ENCODE measurements at places on chromosomes 4 and X.

- DNase-seq: no peak
These were observed 104.9 kb downstream of the ARHGAP10 start for GRCh38 chr4:147836807-147837206.

DNA sequence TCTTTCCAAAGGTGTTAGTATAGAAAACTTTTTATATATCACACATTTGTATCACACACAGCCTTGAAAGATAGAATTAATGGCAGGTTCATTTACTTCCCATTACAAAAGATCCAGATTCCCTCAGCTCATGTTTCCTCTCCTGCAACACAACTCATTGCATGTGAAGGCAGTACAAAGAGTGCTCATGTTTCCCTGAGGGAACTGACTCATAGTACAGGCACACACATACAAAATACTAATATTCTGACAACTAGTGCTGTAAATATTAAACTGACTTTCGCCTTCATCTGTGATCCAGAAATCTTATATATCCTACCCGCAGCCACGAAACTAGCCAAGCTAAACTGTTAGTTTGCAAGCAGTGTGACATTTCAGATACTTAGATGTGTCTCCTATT lies 819.8 kb upstream of the PCDH7 start:
- no peak for DNase-seq

DNA sequence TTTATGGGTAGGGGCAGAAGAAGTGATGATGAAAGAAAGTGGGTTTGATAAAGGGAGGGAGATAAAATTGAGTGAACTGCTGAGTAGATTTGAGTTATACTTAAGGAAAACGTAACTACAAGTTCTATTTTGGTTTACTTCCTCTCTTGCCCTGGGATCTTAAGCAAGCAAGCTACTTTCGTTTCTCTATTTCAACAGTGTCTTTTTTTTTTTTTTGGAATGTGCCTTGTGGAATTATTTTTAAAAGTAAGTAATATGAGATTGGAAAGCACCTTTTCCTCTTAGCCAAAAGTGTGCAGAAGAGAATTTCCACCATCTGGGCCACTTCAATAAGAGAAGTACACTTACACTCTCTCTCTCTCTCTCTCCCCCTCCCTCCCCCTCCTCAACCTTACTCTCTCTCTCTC lies 16.0 kb upstream of the C4orf36 start:
- no peak for DNase-seq

- DNase-seq: no peak
These were observed 106.0 kb downstream of the KLHL8 start for GRCh38 chr4:87114245-87115062.

DNA sequence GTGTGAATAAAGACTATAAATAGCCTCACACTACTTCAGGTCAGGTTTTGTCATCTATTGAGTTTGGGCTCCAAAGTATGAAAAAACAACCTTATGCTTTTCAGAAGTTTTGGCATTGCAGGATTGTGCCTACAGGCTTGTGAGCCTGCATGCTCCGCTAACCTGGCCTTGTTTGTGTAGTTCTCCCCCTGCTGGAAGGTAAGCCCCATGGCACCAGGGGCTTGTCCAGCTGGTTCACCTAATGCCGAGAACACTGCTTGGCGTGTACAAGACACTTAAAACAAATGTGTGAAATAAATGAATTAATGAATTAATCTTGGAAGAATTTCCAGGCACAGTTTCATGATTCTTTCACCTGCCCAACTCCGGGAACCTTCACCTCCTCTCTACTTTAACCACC lies 1.8 kb upstream of the HSD17B10 start:
- DNase-seq: peak; percentile 63

DNA sequence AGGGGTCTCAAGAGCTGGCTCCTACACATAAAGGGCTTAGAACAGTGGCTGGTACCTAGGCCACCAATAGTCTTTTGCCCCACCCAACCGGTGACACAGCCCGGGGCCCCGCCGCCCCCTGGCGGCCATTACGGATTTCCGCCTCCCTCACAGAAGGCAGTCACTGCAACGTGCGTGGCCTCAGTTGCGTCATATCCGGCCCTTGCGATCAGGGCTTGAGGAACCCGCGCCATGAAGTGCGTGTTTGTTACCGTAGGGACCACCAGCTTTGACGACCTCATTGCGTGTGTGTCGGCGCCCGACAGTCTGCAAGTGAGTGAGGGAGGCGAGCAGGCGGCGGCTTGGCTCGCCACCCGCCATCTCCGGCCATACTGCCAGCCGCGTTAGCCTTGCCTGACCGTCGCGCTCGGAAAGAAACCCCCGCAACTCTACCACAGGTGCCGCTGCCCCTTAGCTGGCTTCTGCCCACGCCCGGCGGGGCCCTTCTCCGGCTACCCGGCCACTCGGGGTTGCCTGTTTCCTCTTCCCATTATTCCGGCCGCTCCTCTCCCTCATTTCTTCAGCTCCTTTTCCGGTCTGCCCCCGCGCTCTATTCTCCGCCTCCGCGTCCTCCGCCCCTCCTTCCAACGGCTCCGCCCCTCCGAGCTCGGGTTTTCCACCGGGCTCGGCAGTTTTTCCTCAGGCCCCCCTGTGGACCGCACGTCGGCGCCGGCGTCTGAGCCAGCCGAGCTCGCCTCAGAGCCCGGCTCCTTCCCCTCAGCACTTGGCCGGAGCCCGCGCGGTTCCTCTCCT lies at the start of gene ALG13:
Gene ALG13 (plus strand): TSS at position 183 of the 792 bp plus-strand sequence. CDS start 49 bp downstream, at position 232.
- peak; percentile 86 for DNase-seq

DNA sequence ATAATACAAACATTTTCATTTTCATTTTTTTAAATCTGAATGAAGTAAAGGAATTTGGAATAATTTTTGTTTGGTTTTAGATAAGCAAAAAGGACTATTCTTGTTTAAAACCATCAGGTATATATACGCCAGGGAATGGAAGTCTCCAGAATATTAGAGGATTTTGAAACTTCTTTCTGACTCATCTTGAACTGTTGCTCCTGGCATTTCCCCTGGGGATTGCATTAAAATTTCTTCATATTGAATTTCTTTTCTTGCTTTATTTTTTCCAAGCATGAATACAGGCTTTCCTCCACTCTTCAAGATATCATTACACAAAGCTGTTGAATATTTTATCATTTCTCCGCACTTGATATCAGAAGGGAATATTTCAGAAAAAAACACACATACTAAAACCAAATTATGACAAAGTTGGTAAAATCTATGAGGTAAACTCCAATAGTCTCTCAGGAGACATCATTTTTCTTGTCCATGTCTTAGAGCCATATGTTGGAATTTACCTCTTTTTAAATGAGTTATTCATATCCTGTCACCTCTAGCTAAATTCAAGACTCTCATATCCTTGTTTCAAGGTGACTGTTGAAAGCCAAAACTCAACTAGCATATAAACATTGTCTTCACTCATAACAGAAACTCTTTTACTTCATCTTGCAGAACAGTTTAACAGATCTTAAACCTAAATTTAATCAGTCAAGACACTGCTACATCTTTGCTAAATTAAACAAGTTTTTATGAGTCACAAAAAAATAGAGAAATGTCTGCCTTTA lies 20.7 kb upstream of the CSN1S1 start:
- no peak for DNase-seq

DNA sequence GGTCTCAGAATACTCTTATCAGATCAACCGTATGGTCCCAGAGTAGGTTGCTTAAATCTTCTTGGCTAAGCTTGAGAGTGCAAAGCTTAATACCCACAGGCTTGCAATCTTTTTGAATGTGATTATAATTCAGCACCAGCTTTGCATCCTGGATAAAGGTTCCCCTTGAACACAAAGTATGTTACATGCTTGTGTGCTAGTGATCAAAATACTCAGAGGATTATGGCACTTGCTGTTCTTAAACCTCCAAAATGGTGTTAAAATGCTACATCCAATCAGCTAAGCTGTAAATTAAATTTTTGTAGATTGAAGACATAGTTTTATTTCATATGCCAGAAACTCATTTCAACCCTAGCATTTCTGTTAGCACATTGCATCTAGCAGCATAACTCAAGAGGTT lies 812.2 kb upstream of the TENM3 start:
- DNase-seq: no peak

DNA sequence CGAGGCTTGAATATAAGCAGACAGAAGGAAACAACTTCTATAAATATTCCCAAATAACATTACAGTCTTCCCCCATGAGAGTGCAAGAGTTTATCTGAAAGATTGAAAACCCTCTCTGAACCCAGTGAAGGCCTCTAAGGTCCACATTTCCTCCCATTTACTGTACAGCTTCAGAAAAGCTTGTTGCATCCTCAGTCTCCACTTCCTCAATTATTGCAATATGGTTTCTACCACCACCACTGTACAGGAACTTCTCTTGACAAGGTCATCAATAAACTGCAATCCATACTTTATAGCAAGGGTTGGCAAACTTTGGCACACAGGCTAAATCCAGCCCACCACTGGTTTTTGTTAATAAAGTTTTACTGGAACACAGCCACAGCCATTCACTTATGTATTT lies 239.0 kb downstream of the THOC2 start:
- DNase-seq: no peak

DNA sequence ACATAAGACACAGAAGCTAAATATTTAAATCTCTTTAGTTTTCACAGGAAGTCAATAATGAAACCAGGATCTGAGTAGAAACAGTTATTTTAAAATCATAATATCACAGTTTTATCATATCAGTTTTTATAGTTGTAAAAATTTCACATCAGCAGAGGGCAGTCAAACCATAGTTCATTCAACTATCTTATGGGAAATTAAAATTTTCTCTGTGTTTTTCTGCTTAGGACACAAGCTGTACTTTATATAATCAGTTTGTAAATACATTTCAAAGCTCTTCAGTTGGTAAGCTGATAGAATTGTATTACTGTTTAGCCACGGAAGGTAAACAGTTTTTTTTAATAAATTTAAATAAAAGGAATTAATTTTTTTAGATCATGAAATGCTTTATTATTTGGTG lies 204.8 kb upstream of the NUDT6 start:
- DNase-seq: no peak

DNA sequence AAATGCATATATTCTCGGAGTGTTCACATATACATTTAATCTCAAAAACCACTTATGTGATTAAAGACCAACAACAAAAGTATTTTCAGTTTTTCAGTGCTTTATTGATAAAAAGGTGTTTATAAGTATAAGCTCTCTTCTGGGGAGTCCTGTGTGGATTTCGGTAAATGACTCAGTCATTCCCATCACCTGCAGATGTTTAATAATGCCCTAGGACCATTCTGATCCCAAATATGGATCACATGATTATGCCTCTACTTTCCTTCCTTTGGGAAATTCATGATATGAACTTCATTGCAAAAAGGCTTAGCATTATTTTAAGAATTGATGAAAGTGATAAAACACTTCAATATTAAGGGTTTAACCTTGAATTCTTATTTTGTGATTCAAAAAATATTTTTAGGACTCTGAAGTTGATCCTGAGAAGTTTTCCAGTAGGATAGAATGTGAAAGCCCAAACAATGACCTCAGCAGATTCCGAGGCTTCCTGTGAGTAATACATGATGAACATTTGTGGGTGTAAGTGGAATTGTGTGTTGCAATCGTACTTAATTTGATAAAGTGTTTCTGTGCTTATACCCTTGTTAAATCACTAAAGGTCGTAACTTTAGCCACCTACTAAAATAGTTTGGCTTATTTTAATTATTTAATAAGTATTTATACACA lies 40.2 kb downstream of the ATP10D start:
- no peak for DNase-seq

DNA sequence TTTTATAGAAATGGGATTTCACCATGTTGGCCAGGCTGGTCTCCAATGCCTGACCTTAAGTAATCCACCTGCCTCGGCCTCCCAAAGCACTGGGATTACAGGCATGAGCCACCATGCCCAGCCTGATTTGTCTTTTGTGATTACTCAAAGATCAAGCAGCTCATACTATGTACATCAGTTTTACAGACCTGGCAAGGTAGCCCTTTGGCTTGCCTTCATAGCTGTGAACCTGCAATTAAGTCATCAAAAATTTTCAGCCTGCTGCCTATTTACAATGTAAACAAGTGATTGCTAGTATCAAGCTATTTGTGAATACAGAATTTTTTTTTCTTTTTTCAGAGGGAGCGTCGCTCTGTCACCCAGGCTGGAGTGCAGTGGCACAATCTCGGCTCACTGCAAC lies 46.2 kb downstream of the GSX2 start:
- DNase-seq: no peak

- no peak for DNase-seq
These were observed 209.6 kb upstream of the MAGEB2 start for GRCh38 chrX:30005813-30006212.

DNA sequence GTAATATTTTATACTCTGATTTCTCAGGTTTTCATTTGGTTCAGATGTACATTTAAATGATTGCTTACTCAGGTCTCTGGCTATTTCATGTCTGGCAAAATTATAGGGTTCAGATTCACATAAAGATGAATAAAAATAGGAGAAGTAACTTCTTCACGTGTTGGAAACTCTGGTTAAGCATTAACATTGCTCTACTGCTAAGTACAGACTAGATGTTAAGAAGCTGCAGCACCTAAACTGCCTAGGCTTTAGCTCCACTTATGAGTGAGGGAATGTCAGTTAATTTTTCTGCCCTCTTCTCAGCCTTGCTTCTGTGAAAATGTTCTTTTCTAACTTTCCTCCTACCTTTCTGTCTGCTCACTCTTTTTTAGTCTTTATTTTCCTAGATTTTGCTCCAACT lies 361.2 kb downstream of the ARAP2 start:
- DNase-seq: no peak

GRCh38 chr4:83272900-83273299 lies 11.7 kb downstream of the COQ2 start:
- no peak for DNase-seq

DNA sequence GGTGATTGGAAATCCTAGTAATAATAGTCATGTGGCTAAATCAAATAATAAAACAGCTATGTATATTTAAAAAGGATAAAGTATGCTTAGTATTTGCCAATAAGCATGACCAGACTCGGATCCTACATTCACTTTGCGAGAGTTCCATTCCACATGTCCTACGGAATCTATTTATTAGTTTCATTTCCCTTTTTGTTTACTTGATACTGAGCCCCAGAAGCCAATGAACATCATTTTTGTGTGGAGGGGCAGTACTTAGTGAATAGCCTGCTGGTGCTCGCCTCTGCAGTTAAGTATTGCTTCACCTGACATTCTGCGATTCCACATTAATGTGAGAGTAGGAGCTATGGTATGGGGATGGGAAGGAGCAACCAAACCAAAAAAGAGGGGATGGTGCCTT lies 58.5 kb upstream of the NAP1L5 start:
- DNase-seq: no peak

DNA sequence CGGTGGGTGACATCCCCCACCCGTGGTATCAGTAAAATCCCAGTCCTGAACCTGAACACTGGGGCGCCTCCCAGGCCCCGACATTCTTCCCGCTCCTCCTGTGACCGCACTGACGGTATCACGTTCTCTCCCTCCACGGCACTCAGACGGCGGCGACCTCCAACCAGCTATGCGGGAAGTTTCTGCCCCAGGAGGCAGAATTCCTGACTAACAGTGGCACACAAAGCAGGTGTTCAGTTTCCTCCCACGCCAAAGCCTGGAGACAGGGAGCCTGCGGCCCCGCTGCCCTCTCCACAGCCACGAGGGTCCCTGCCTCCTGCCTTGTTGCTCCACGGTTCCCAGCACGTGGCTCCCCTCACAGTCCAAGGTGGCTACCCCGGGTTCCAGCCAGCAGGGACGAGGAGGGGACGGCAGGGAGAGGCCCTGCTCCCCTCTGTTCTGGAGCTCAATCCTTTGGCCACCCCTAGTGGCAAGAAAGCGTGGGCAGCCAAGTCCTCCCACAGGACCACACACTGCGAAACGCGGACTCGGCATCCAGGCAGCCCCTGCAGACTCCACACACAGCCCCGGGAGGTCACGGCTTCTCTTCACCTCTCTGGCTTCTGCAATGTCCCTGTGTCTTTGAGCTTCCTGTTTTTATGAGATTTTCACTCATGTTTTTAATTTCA lies 15.2 kb downstream of the CTBP1 start:
- DNase-seq: no peak

- no peak for DNase-seq
These were observed 896 bp downstream of the KDR start for GRCh38 chr4:55124322-55125076.

All from activated CD8-positive, alpha-beta memory T cell treated with anti-CD3 and anti-CD28 coated beads, Interleukin-2, amount 50 U/mL, for 4 hours (primary cell).